ENCODE measurements at places on chromosomes 5 and 9.

GRCh38 chr9:2354216-2354615 lies 267.4 kb upstream of the VLDLR start:
- no peak for DNase-seq

- no peak for DNase-seq
Measured at GRCh38 chr5:35838370-35839042, 18.2 kb upstream of the IL7R start.

GRCh38 chr9:134059661-134060395 lies 8.0 kb downstream of the BRD3 start:
- DNase-seq, result no peak

DNA sequence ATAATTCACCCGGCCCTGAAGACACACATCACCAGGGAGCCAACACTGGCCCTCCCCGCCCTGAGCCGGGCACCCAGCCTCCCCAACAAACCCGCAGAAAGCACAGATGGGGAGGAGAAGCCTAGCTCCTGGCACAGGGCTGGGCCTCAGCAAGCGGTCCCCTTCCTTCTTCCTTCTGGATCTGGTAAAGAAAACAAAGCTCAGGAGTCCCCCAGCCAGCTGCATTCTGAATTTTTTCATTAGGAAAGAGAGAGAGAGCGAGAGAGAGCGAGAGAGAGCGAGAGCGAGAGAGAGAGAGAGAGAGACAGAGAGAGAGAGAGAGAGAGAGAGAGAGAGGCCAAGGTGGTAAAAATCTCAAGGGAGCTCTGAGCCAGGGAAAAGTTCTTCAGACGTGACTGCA lies 195.7 kb downstream of the CRB2 start:
- no peak for DNase-seq

- no peak for DNase-seq
Measured at GRCh38 chr9:109309282-109309681, 11.6 kb downstream of the EPB41L4B start.

GRCh38 chr5:118233606-118234005 lies 754.7 kb downstream of the DTWD2 start:
- DNase-seq, result no peak

GRCh38 chr5:10935536-10935935 lies 174.5 kb upstream of the DAP start:
- DNase-seq, result no peak
